ENCODE measurements at places on chromosomes 2 and 18. TPM values are rescaled to one million over a fixed set of nuclear protein-coding genes. Genes with fewer than 3 reads are reported as not detected.

DNA sequence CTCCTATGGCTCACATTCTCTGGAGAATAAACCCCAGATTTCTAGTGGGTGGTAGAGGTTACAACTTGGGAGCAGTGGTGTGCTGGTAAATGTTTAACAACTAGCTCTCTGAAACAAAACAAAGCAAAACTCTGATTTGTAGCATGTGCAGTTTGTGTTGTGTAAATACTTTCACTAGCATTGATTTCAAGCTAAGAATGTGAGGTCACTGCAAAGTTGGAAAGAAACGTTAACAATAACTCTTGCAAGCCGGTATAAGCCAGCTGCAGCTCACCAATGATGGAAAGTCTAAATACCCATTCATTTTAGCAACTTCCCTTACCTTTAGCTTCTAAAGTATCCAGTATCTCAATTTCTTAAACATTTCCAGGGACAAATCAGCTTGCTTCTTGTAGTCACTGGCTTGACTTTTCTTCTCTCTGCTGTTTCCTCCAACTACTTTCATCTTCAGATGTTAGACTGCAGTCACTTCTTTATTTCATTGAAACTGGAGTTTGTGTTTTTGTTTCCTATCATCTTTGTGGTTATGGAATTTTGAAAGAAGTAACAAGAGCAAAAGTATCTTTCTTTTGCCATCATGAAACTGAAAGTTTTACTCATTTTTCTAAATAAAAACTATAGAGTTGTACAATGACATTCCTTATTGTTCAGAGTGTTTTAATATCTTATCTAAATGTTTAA, 140.2 kb downstream of the PLCL1 start:
- no peak for DNase-seq

DNA sequence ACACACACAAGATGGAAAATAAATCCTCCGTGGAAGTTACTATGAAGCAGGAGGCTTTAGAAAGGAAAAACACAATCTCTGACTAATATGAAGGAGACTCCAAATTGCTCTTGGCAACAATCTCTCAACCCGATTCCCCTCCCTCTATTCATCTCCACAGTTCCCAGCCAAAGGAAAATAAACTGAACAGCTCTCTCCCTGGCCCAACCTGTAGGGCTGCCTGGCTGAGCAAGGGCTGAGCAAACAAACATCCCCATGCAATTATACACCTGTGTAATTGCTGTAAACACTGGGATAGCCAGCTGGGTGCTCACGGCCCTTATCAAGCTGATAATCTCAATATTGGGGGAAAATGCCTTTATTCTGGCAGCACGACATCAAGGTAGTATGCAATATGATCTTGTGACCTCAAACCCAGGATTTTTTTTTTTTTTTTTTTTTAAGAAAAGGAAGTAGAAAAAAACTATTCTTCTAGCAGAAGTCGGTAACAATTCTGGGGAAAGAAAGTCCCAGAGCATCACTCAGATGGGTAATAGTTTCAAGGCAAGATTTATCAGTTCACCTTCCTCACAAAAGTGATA, 203.3 kb upstream of the SMAD2 start:
- DNase-seq, result no peak

- no peak for DNase-seq
These were observed 76.2 kb upstream of the NPAS2 start for GRCh38 chr2:100743741-100744140.

GRCh38 chr2:235793163-235793752, 299.4 kb downstream of the AGAP1 start:
- DNase-seq, result no peak

DNA sequence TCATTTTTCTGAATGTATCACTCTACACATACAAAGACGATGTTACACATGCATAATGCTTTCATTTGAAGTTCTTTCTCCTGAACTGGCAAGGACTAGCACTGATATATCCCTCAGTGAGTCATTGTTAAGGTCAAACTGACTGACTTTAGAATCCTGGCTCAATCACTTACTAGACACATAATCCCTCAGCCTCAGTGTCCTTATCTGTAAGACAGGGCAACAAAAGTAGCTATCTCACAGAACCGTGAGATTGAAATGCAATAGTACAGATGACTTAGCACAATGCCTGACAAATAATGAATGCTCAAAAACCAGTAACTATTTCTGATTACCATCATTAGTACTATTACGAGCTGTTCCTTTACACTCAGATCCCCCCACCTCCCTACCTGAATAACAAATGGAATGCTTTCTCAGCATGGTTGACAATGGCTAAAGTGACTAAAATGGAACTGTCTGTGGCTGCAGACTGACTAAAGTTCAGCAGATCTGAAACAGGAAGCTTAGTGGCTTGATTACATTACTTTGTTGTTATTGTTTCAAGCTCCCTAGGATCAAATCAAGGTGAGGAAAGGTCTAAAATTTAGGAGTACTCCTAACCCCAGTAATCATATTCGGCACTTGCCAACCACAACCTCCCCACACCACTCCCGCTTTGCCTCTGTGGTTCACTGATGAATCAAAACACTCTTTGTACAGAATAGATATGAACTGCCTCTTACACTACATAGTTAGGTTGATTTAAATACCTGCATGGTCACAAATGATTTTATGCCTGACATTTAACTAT, 35.8 kb upstream of the CACNB4 start:
- no peak for DNase-seq

The AGXT gene
- not detected for total RNA-seq

The IL1RN gene
- total RNA-seq, result 1.3 TPM

Data from right atrium auricular region (tissue), 2 donors.